Muscle of leg (tissue), 16 donors: ENCODE measurements at places on chromosomes 7 and 10. TPM values are rescaled to one million over a fixed set of nuclear protein-coding genes. Genes with fewer than 3 reads are reported as not detected.

- DNase-seq: no peak
Observed at GRCh38 chr7:149564340-149565095, 66.9 kb upstream of the ZNF746 start.

GRCh38 chr10:1274111-1274661 is 218.0 kb downstream of the WDR37 start:
- DNase-seq: no peak

- peak; percentile 43 for DNase-seq
Observed at GRCh38 chr10:114174695-114175188, 739 bp upstream of the CCDC186 start.

DNA sequence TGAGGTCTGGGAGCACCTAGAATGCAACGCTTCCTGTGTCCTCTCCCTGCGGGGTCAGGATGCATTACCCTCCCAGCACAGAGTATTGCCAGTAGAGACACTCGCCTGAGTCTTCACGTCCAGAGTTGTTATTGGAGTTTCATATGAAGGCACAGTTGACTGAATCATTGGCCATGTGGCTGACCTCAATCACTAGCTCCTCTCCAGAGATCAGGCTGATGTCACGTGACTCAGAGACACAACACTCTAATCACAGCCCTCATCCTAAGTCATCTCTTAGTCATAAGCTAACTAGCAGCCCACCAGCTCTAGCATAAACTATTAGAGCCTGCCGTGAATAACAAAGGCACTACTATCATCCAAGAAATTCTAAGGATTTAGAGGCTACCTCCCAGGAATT is 107.8 kb downstream of the HECW1 start:
- no peak for DNase-seq

DNA sequence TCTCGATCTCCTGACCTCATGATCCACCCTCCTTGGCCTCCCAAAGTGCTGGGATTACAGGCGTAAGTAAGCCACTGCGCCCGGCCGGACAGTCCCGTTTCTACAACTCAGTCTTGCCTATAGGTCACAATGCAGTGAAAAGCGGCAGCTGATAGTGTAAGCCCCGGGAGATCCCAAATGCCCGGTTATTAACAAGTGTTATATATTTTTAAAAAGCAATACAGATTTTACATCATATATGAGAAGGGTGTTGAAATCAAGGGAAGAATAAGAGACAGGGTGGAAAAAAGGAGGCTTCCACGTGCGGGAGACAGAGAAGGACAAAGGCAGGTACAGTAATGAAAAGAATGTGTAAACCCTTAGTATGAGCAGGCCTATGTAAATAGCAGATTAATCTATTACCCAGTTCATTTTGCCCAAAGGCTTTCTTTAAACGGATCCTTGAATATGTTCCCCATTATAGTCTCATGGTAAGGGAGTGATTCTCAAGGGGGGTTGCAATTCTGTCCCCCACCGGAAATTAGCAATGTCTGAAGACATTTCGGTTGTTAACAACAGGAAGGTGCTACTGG is 170.8 kb downstream of the PDE1C start:
- no peak for DNase-seq

DNA sequence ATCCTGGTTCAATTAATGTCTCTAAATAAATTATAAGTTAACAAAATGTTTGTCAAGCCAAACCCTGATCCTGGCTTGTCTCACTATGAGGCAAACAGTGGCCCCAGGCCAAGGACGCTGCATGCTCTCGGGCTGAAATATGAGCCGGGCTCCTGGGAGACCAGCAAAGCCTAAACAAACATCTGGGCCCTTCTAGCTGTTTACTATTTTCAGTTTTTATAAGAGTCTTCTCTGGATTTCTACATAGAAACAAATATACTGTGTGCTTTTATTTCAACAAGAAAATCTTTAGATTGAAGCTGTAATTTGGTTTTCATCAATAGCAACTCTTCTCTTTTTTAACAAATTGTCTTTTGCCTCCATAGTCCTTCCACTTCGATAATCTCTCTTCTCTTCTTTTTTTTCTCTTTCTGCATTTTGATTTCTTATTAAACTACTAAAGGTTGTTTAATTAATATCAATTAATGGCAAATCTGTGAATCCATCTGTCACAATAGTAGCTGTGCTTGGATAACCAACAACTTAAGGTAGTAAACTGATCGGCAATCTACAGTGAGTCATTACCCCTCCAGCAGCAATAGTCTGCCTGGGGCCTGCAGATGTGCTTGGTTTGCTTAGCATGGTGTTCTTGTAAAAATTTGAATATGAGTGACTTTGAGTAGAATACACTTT is 83.3 kb upstream of the DNAJC1 start:
- peak; percentile 97 for DNase-seq

DNA sequence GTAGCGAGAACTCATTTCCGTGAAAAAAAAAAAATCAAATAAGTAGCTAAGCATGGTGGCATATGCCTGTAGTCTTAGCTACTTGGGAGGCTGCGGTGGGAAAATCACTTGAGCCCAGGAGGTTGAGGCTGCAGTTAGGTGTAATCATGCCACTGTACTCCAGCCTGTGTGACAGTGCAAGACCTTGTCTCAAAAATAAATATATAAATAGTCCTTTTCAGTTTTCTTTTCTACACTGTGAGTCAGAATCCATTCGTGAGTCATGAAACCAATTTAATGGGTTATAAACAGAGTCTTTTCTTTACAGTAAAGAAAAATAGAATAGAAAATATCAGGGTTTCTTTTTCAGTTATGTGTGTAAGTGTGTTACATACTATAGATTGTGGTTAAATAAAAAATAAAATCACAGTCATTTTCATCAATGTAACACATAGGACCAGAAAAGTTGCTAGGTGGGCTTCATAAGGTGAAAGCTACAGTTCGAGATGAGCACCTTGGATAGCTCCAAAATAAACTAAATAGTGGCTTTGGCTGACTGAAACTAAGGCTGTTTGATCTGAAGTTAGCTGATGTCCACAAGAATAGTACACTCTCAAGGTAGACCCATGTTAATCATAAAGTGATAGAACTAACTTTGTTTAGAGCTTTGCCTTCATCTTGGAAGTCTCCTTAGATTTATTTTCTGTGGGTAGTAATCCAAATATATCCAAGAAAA is 781.1 kb downstream of the GATA3 start:
- no peak for DNase-seq

DNA sequence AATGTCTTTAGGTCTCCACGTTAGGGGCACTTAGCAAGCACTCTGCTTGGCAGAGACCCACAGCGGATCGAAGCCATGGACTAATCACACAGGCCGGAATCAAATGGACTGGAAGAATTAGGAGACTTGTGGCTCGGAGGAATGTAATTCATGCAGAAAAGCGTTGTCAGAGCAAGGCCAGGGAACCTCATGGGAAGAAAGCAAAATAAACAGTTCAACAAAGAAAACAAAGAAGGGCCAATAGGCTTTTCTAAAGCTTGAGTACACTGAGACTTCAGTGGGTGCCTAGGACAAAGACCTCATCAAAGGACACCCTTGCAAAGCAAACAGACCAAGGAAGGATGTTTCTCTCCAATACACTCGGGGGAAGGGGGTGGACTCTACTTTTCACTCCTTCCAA is 171.1 kb downstream of the GLI3 start:
- DNase-seq: no peak

- no peak for DNase-seq
Observed at GRCh38 chr10:69459893-69460575, 8.8 kb downstream of the TSPAN15 start.

GRCh38 chr7:26476271-26476670 is 184.6 kb downstream of the SNX10 start:
- no peak for DNase-seq

DNA sequence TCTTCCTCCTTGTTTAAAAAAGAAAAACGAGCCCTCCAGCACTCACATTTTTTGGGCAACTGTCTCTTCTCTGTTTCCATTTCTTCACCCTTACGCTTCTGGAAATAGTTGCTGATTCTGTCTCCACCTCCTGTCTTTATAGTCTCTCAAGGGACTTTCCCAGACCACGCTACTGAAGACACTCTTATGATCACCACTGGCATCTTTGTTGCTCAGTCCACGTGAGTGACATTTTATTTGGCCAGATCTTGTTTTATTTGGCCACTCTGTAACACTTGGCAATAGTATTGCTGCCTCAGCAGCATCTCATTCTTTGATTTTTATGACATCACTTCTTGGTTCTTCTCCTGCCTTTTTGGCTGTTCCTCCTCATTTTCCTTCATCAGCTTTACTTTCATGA is 21.6 kb upstream of the NME8 start:
- peak; percentile 83 for DNase-seq

GRCh38 chr10:113808168-113808567 is 45.7 kb downstream of the DCLRE1A start:
- no peak for DNase-seq

- no peak for DNase-seq
Observed at GRCh38 chr10:52756966-52757365, 15.6 kb downstream of the MBL2 start.

GRCh38 chr10:71232089-71232998 is 20.0 kb downstream of the UNC5B start:
- DNase-seq: peak; percentile 91

DNA sequence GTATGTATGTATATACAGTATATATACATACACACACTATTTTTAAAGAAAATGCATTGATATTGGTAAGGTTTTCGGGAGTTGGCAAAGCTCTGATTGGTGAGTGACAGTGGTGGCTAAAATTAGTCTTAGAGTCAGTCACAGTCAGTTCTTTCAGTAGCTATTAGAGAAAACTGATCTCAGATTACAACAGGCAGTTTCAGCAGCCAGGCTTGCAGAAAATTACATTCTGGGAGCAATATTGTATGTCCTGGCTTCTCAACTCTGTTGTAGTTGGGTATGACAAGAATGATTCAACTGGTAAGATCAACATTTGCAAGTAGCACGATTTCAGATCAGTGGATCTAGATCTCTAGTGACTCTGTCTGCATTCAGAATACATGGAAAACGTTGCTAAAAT is 897.9 kb upstream of the AUTS2 start:
- DNase-seq: peak; percentile 19

DNA sequence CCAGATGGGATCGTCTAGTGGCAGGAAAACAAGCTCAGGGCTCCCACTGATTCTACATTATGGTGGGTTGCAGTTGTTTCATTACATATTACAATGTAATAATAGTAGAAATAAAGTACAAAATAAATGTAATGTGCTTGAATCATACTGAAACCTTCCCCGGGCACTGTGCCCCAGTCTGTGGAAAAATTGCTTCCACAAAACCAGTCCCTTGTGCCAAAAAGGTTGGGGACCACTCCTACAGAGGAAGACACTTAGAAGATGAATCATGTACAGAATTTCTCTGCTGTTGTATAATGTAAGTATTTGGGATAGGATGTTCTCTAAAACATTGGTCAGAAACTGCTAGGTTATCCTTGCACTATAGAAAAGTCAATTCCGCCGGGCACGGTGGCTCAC is 11.3 kb upstream of the PHYH start:
- peak; percentile 50 for DNase-seq

DNA sequence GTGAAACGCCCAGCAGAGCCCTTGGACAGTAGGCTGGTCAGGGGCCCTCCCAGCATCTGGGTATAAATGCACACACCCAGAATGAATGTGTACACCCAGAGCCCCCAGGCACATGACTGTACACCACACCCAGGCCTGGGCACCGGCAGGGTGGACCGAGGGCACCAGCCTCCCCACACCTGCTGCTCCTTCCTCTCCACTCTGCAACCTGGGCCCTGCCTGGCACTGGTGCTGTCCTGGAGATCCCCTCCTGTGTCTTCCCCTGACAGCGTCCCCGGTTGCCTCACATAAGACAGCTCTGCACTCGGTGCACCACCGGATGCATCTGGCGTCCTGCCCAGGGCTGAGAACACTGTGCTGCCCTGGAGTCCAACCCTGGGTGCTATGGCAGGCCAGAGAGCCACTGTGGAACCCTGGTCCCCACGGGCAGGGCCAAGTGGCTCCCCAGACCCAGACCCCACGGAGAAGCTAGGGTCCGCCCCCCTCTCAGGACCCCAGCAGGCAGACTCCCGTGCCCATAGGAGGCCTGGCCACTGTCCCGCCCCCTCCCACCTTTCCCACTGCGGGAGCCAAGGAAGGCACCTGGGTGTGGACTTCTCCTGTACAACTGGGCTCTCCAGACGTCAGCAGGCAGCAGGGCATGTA is 6.6 kb downstream of the RASGEF1A start:
- no peak for DNase-seq

- DNase-seq: no peak
Observed at GRCh38 chr10:73424478-73424877, 8.9 kb downstream of the MSS51 start.

DNA sequence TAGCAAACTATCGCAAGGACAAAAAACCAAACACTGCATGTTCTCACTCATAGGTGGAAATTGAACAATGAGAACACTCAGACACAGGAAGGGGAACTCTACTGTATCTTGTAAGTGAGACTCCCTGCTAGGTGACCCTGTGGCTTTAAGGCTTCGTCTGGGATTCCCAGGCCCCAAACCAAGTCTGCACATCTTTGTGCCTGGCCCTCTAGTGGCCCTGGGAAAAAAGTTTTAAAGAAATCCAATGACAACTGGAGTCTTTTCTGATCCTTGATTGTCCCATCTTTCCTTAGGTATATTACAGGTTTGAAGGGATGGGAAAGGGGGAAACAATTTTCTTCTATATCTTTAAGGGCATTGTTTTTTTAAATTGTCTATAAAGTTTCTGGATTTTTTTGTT is 10.6 kb upstream of the LIPM start:
- peak; percentile 16 for DNase-seq

GRCh38 chr7:6718124-6718523 is 11.4 kb upstream of the ZNF12 start:
- DNase-seq: no peak

- DNase-seq: no peak
Observed at GRCh38 chr7:96253964-96254363, 67.9 kb downstream of the SLC25A13 start.

DNA sequence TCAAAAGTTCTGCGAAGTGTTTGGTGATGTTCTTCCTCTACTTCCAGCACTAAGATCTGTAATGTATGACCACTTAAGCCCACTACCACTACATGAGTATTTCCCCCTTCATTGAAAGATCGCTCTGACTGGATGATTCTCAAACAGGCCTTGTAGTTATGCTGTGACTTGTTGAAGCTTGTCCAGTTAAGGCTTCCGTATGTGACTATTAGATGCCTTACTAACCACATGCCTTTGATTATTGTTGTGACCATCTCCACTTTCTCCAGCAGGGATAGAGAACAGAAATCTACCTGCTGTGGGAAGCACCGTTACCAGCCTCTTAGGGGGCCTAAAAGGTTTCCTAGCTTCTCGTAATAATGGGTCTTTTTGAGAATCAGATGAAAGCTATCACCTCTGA is 81.1 kb downstream of the NOC3L start:
- DNase-seq: no peak

DNA sequence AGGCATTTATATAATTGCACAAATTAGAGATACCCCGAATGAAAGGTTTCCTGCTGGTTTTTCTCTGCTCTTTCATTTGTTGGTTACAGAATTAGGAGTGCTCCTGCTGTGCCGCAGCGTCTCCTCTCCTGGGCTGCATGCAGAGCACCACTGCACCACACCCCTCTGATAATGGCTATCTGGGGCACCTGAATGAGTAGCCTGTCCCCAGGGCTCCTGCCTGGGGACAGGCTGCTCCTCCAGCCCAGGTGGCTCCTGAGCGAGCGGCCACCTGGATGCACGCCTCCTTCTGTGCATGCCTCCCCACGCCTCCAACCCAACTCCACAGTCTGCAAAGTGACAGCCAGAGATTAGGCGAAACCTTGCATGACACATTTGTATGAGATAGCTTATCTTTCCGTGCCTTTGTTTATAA is 242.6 kb upstream of the FZD8 start:
- no peak for DNase-seq

- peak; percentile 92 for DNase-seq
Observed at GRCh38 chr7:130010689-130011412, 40.3 kb downstream of the ZC3HC1 start.

The LRRTM3 gene
- polyA plus RNA-seq: 2.8 TPM

The C10orf143 gene
- polyA plus RNA-seq: 4.2 TPM

The TAS2R41 gene
- not detected for polyA plus RNA-seq

The NEUROD6 gene
- 0.05 TPM for polyA plus RNA-seq
